ENCODE measurements at places on chromosomes 1 and 21.

DNA sequence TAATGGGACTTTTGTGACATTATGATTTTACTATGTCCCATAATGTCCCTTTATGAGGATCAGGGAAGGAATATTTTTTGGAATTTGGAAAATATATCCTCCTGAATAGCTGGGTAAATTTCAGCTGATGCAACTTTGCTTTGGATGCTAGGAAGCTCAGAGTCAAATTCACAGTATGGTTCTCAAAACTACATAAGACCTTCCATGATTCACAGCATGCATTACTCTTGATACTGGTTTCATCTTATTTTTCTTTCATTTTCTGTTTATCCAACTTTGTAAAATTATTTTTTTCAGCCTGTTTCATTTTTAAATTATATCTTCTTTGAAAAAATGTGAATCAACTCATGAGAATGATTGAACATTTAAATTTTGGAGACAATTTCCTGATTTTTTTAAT lies 160.2 kb downstream of the ATP6V1G3 start:
- DNase-seq = no peak

DNA sequence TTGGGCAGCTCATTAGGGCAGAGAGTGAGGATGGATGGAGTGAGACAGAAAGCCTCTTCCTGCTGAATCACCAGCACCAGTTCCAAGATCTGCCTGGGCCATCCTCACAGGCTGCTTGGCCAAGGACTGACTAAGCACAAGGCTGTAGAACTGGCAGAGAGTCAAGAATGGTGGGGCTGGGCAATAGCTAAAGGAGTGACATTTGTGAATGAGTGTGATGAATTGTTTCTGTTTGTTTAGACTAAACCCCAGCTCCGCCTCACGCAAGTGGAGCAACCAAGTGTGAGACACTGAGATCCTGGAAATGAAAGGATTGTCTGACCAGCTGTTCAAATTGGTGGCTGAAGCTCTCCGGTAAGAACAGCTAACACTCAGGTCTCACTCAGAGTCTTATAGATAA lies 38.6 kb downstream of the BRINP2 start:
- no peak for DNase-seq

DNA sequence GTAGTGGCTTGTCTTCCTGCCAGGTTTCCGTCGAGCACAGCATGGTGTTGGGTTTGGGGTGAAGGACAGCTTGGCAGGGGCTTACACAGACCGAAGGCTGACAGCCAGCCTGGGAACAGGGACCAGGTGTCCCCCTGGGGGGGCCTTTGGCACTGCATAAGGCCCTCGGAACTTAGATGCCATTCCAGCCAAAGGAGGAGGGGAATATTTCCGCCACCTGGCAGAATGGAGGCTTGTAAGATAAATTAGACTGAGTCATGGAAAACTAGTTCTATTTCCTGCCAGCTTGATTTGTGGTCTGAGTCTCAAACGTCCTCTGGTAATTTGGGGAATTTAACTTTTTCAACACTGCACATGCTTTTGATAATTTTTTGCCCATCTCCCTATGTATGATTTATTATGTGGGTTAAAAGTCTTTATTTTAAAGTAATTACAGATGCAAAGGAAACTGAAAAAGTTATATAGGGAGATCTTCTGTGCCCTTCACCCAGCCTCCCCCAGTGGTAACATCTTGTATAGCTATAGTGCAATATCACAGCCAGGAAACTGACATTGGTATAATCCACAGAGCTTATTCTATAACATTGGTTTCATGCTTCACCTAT lies 11.5 kb upstream of the TMEM51 start:
- DNase-seq = no peak

- DNase-seq = no peak
These were observed 163.6 kb downstream of the CAMTA1 start for GRCh38 chr1:6948861-6949260.

- DNase-seq = no peak
These were observed 59.5 kb downstream of the PALMD start for GRCh38 chr1:99705385-99705784.
